ENCODE measurements at places on chromosomes 16 and 17.

DNA sequence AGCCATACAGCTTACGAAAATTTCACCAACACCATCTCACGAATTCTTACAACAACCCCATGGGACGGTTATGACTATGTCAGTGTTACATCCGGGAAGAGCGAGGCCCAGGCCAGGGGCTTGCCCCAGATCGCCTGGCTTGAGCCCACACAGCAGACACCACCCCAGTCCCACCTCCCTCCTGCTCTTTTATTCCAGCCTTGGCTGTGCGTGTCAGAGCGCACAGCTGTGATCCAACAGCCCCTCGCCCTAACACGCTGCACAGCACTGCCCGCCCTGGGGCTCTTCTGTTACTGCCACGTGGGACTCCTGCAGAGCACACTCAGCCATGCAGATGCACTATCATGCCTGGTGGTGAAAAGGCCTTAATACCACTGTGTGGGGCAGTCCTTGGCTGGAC lies 127.9 kb downstream of the ENGASE start:
- no peak for DNase-seq

GRCh38 chr17:55224746-55225145 lies 40.0 kb upstream of the HLF start:
- DNase-seq, result no peak

GRCh38 chr16:51854401-51854951 lies 692.5 kb downstream of the TOX3 start:
- DNase-seq, result no peak

DNA sequence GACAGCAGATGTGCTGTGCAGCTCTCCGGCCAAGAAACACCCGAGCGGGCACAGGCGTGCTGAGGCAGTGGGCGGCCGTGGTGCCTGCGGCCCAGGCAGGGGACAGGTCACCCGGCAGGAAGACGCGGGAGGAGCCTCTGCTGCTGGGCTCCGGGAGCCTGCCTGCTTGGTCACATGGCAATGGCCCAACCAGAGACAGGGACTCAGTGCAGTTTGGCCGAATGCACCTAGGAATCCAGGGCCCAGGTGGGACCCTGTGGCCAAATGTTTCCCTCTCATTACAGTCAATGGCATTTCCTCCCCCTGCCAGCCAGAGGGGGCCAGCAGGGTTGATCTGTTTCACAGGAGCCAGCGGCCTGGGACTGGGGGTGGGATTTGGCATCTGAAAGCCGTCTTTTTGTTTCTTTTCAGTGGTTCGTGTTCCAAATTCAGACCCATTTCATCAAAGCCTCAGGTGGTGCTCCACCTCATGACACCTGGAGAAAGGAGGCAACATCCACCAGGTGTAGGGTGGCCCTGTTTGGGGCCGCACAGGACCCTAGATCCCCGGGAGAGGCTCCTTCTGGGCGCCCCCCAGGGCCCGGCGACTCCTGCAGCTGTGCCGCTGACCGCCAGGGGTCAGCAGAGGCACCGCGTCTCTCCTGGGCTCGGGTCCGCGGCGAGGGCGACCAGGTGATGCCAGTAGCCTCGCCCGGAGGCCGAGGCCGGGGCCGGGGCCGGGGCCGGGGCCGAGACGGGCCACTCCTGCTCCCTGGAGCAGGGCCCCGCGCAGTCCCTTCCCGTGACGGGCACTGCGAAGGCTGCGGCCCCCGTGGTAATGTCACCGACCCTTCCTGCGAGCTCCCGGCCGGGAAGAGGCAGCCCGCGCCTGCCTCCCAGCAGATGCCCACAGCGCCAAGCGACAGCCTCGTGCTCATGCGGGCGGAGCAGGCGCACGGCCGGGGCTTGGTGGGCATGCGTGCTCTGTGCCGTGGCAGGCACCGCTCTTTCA lies 118.5 kb downstream of the C16orf78 start:
- peak; percentile 54 for DNase-seq

DNA sequence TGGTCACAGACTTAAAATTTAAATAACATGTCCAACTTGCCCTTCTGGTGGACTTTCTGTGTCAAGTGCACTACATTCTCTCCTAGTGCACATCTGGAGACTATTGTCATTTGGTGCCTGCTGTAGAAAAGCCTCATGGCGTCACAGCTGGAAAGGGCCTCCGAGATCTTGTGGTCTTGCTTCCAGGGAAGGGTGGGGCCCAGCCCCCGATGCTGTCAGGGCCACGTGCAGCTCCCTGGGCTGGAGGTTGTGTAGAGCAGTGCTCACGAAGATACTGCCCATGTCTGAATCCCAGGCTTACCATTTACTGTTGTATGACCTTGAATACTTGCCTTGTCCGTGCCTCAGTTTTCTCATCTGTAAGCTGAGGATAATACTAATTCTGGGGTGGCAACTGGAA lies 6.8 kb upstream of the MPRIP start:
- no peak for DNase-seq

DNA sequence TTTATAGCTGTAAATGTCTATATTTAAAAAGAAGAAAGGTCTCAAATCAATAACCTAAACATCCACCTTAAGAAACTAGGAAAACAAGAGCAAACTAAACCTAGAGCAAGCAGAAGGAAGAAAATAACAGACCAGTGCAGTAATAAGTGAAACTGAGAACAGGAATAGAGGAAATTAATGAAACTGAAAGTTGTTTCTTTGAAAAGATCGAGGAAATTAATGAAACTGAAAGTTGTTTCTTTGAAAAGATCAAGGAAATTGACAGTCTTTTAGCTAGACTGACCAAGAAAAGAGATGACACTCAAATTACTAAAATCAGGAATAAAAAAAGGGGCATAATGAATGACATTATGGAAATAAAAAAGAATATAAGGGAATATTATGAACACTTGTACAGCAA lies 46.4 kb downstream of the SLFN5 start:
- no peak for DNase-seq

DNA sequence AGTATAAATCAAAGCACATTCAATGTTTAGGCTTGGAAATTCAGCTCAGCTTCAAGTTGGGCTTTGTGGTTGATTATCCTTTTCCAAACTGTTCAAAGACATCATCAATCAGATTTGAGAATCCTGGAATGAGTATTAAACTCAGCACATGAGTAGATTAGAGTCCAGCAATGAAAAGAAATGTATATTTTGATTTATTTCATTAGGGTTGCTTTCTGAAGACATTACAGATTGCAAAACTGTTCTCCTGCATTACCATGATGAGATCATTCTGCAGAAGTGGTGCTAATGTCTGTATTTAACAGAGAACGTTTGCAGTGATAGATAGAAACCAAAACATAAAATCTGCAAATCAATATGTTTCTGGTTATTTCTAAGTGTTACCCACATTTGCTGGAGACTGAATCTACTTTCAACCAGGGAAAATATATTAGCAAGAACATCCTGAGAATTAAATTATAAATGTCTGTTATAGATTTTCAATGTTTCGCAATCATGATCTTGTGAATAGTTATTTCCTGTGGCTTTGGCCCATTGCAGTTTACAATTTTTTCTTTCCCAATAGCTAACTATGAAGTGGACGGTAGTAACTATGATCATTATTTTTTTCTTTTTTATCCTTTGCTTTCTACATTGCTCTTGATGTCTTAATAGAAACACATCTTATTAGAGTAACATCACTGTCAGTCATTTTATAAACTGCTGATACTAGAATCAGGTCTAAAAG lies 1125.7 kb upstream of the GOT2 start:
- peak; percentile 3 for DNase-seq

DNA sequence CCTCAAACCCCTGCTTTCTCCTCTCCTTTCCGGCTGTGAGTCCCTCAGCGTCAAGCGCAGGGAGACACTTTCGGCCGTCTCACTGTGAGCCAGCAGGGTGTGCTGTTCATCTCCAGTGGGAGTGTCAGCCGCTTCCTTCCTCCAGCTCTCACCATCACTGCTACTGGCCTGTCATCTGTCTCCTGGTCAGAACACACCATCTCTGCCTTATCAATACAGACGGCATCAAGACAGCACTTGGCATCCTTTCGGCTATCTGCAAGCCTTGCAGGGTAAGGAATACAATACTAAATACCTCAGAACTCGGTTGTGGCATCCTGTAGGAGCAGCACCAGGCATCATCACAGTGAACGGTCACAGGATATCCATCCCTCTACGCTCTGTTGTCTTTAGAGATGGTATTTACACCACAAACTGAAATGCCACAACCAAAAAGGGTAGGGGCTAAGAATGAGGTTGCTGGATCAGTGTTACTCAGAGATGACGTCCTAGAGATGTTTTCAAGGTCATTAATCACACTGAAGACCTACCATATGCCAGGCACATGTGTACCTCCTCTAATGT lies 20.7 kb upstream of the CMTM4 start:
- peak; percentile 52 for DNase-seq

DNA sequence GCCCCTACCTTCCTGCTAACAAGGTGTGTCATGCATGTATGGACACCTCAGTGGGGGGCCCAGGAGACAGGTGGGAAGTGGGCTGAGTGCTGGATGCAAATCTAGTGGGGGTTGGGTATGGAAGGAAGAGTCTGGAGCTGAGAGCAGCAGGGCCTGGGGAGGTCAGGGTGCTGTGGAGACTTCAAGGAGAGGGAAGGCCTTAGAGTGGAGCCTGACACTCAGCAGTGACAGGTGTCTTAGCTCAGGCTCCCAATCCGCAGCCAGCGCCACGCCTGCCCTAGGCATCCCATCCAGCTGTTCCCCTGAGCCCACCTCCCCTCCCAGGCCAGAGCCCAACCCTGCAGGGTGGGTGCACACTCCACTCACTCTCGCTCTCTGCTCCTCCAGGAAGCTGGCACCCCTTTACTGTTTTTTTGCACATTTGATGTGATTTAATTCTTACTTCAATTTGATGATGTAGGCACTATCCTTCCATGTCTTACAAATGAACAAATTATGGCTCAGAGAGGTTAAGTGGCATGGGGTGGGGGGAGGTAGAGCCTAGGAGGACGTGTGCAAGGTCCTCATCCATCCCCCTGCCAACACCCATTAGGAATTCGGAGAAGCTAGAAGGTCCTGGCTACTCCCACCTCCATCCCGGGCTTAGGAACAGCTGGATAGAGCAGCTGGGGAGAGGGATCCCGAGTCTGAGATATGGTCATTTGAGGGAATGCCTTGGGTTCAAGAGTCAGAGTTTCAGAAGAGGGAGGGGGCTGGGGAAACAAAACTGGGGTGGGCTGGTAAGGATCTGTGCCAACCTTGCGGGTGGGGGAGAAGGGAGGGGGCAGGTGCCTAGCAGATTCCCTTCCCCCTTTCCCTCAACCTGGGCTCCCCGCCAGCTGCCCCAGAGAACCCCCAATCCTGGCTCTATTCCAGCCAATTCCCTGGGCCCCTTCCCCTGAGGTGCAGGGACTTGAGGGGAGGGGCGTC lies 2.1 kb downstream of the FAM171A2 start:
- DNase-seq, result no peak

- peak; percentile 66 for DNase-seq
Measured at GRCh38 chr16:74999219-74999608, 390 bp downstream of the ZNRF1 start.

DNA sequence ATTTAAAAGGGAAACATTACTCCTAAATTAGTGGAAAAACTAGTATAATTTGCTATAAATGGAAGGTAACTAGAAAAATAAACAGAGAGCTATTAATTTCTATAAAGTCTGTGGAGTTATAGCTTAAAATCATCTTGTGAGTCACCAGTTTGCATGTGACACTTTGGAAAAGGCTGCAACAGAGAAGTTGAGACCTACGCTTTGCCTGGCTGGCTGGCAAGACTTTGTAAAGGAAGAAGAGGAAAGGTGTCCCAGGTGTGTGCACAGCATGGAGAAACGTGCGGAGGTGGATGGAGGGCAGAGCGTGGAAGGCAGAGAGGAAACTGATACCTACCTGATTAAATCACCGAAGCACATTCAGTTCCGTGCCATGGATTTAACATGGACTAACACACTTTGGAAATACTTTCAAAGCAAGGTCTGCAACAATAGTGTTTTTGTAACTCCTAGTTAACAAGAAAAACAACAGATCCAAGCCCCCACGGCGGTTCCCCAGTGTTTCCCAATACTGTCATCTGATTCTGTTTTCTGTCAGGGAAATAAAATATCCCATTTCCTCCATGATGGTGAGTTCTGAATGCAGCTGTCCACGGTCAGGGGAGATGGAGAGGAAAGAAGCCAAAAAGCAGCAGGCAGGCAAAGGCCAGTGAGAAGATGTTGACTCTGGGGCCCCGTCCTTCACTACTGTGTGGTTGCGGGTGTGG lies 134.8 kb downstream of the XYLT1 start:
- peak; percentile 59 for DNase-seq

DNA sequence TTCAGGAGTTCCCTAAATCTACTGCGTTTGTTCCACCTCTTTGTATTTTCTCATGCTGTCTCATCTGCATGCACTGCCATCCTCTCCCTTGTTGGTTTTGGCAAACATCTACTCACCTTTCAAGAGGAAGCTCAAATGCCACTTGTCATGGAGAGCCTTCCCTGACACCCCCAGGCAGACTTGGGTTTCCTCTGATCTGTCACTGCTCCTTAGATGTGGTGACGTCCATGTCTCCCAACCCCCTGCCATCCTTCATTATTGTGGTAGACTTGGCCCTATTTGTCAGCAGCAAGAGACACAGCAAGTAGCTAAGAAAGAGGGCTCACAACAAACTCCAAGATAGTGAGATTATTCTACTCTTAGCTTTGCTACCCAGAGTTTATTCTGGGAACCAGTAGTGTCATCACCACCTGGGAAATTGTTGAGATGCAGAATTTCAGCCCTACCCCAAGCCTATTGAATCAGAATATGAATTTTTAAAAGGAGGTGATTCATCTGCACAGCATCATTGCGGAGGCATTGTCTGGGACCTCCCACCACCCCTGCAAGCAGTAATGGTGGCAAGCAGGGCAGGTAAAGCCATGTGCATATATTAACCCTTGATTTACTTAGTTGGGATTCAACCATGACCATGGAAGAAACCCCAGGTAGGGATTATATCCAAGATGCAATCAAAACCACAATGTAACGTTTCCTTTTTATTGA lies 248.9 kb downstream of the SHISA9 start:
- no peak for DNase-seq

GRCh38 chr17:11296994-11297393 lies 56.0 kb downstream of the SHISA6 start:
- DNase-seq, result no peak

GRCh38 chr16:57623251-57624043 lies 5.0 kb upstream of the ADGRG1 start:
- peak; percentile 11 for DNase-seq

DNA sequence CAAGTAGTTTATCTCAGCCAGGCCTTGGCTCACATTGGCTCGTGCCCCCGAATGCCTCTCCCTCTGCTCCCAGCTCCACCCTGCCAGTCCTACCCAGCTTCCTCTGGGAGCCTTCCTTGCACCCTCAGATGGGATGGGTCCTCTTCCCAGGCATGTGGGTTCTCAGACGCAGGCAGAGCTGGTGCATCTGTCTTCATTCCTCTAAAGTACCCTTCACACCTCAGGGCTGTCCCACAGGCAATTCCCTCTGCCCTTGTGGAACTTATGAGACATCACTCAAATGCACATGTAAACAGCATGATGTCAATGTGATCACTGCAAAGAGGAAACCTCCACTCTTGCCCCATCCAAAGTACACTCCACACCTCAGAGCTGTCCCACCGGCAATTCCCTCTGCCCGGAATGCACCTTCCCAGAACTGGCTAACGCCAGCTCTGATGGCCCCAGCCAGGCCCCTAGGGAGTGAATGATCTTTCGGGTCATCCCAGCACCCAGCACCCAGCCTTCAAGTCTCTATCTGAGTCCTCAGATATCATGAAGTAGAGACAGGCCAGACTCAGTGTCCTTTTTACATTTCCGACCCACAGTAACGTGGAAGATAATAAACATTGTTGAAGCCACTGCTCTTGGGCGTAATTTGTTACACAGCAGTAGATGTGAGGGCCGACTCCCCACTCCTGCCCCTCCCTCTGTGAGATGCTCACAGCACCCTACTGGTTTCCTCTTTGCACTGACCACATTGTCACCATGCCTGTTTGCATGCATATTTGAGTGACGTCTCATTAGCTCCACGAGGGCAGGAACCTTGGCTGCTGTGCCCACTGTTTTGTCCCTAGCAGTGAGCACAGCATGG lies 85.4 kb downstream of the N4BP1 start:
- no peak for DNase-seq

- DNase-seq, result peak; percentile 2
Measured at GRCh38 chr16:81061871-81062608, 15.0 kb downstream of the C16orf46 start.

Data from adipocyte (in vitro differentiated cells).